Keratinocyte (primary cell): ENCODE measurements at places on chromosomes 1 and 21.
A peak's percentile ranks its signal among the peaks of the same experiment; 100 is the strongest.

DNA sequence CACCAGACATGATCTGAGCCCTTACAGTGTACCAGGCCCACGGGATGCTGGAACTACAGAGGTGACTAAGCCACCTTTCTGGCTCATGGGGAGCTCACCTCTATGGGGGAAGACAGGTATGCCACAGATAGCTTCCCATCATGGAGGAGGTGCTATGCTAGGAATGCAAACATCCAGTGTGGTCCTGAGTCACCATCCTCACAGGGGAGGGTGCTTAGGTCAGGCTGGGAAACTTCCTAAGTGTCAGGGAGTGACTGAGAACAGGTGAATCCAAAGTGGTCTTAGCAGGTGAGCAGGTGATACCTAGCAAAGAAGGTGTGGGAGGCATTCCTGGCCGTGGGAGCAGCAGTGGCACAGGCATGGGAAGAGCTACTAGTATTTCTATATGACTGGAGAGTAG lies 8.6 kb upstream of the RASSF5 start:
- peak; percentile 83 for DNase-seq

- DNase-seq: no peak
Measured at GRCh38 chr1:29890201-29890959, 654.1 kb downstream of the PTPRU start.

DNA sequence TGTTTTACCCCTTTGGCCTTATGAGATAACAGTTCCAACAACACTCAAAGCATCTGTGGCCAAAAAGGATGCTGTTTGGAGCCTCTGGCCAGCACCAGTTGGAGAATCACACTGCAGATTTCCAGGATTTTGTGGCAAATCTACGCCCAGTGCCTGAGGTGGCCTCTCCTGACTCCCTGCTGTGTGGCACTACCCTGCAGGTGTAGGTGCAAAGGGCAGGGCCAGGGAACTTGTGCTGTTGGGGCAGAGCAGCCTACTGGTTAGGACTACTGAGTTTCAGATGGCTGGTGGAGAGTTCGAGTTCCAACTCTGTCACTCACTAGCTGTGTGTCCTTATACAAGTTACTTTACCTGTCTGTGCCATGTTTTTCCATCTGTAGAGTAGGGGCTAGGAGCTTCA lies 170.5 kb downstream of the PTPRU start:
- DNase-seq: no peak

DNA sequence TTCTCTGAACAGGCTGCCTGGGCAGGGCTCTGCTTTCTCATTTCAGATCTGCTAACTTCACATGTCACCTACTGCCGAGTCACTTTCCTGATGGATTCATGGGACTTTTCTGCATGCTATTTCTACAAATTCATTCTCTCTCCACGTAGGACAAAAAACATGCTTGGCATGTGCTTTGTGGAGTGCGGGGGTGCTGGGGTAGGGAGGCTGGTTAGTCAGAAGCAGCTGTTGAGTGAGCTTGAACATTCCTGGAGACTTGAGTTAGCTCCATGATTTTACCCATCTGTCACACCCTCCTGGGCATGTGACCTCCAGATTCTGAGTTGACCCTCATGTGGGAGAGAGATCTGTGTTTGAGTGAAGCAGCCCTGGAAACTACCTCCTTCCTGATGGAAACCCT lies 71.4 kb downstream of the UCK2 start:
- DNase-seq: peak; percentile 76

- DNase-seq: no peak
Measured at GRCh38 chr1:230778916-230779590, 31.9 kb downstream of the CAPN9 start.

- DNase-seq: peak; percentile 11
Measured at GRCh38 chr1:245822996-245823395, 668.2 kb downstream of the KIF26B start.

- no peak for DNase-seq
Measured at GRCh38 chr1:188582911-188583532, 1754.3 kb downstream of the PLA2G4A start.

DNA sequence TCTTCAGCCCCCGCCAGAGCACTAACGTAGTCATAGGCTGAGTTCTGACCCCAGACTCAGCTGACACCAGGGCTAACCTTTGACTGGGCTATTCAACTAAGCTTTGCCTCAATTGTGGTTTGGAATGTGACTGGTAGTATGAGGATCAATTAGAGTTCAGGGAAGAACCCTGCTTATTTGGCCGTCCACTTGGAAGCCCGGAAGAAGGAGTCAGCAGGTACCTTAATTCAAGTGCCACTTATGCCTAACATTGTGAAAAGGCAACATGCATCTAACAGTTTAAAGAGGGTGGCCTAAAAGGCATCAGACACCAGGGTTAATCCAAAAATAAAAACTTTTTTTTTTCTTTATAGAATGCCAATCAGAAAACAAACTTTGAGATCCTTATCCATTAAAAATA lies 92.3 kb downstream of the BEND5 start:
- DNase-seq: no peak

- DNase-seq: no peak
Measured at GRCh38 chr1:163082971-163083370, 13.8 kb downstream of the RGS4 start.

DNA sequence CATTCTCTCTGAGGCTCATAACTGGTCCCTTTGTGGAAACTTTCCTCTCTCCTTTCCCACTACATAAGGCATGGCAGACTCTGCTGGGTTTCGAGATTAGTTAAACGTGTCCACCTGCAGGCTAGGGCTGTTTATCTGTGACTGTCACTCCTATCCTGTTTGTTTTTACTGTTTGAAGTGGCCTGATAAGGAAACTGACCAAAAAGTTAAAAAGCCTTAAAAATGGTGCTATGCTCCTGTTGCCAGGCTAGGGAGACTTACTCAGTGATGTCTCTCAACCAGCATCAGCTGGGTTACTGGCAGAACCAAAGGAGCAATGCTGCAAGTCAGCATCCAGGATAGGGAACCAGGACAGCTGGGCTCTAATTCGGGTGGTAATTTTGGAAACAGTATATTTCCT lies 3.9 kb downstream of the PIGV start:
- no peak for DNase-seq

GRCh38 chr1:247385283-247385682 lies 30.7 kb upstream of the NLRP3 start:
- DNase-seq: no peak

DNA sequence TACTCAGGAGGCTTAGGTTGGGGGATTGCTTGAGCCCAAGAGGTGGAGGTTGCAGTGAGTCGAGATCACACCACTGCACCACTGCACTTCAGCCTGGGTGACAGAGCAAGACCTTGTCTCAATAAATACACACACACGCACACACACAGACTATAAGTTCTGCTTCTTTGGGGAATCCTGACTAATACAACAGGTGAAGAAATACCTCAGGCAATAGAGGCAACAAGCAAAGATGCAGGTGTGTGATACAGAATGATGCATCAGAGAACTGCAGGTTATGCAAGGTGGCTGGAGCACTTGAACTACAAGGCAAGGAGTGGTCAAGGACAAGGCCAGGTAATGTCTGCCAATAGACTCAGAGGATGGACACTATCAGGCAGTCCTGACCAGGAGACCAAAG lies 117.6 kb upstream of the ZNF678 start:
- DNase-seq: no peak
